Fibroblast of lung (primary cell): ENCODE measurements at places on chromosomes 1 and 21. TPM values are rescaled to one million over a fixed set of nuclear protein-coding genes. Genes with fewer than 3 reads are reported as not detected.

- no peak for DNase-seq
Observed at GRCh38 chr1:11355559-11356475, 82.8 kb downstream of the UBIAD1 start.

DNA sequence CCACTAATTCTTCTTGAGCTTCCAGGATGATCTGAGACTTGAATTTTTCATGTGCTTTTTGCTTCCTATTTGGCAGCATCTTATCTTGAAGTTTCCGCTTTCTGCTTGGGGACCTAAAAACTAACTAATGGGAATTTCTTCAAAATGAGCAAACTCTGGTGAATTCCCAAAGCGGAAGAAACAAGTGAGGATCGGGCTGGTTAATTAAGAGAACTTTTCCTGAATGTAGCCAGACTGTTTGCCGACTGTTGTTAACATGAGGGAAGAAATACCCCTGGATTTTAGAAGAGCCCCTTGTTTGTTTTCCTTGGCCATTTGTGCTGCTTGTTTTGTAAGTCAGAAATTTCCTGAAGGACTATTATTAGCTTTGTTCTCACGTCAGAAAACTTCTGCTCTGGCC lies 6.1 kb upstream of the SELE start:
- DNase-seq, result peak; percentile 1

DNA sequence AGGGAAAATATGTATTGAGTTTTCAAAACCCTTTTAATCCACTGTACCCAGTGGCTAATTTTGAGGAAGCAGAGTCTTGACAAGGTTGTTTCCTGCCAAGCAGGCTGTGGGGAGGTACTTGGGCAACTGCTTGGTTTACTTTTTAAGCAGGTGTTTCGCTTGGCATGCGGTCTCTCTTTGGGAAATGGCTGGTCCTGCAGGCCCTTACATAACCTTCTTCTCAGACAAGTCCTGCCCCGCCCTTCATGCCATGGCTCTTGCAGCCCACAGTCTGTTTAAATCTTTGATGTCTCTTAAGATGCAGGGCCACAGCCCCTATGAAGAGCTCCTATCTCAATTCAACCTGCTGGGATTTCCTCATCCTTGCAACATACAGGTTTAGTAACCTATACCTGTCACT lies 36.0 kb upstream of the ABCD3 start:
- no peak for DNase-seq

GRCh38 chr1:160681066-160681890 lies 30.3 kb downstream of the CD48 start:
- peak; percentile 6 for DNase-seq

DNA sequence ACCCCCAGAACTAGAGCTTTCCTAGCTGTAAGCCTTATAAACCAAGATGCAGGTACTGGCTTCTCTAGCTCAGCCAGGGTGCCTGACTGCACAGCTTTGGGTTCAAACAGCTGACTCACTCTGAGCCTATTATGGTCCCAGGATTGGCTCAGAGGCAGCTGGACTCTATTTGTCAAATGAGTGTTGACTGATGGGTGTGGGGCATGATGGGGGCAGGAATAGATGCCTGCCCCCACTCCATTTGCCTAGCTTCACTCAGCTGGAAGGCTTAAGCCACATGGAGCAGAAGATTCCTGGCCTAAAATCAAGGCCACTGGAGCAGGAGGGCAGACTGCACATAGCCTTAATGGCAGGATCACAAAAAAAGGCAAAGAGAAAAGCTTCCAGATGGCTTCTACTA lies 90.5 kb downstream of the PIK3R3 start:
- peak; percentile 42 for DNase-seq

- DNase-seq, result no peak
Observed at GRCh38 chr1:236167154-236167553, 24.8 kb downstream of the GPR137B start.

DNA sequence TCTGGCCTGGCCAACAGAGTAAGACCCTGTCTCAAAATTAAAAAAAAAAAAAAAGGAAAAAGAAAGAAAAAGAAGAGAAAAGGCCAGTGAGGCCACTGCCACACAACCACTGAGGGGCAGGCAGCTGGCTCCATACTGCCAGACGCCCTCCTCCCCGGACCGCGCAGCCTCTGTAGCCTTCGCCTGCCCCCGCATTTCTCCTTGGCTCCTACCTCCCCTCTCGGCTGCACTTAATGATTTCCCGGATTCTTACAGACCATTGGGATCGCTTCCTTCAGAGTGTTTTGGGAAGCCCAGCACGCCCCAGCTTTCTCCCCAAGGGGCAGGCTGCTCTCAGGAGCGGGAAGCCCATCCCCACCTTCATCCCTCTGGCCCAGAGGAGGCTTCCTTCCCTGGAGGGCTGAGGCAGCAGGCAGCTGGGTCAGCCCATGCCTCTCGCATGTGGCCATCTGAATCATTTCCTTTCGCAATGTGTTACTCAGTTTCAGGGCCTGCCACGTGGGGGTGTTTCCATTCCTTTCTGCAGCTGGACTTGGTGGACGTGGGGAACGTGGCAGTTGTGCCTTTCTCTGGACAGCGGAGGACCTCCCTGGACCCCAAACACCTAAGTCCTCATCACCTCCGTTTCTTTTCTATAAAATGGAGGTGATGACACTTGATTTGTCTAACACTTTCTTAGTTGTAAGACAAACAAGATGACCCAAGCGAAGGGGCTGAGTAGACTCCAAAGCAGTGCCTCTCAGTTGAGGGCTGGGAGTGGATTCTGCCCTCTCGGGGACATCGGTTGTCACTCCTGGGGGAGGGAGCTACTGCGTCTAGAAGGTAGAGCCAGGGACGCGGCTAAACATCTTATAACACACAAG lies 2.3 kb downstream of the SLC2A5 start:
- DNase-seq, result peak; percentile 92

DNA sequence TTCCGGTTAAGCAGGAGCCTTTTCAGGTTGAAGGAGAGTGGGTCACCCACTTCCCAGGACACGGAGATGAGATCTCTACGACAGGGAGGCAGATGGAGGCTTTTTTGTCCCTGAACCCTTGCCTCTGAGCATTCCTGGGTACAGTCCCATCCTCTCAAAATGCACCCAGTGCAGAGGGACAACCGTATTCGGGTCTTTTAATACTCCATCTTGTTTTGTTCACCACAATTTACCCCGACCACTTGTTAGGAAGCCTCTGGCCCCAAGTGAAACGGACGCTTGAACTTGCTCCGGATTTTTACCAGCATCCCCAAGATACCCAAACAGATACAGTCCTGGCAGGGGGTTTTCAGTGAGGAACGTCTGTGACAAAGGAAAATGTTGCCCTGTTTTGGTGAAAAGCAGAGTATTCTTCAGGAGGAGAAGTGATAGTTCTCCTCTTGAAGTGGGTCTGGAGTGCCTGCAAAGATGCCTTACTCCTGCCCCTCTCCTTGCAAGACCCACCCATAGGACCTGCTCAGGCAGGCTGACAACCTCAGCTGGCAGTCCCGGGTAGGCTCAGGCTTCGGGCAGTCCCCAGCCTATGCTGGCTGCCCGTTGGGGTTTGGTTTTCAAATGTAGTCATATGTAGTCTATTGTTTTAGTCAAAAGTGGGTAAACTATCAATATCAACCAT lies 669 bp upstream of the ARL8A start:
- DNase-seq, result no peak

GRCh38 chr1:93615582-93616150 lies 66.0 kb downstream of the BCAR3 start:
- DNase-seq, result peak; percentile 48

DNA sequence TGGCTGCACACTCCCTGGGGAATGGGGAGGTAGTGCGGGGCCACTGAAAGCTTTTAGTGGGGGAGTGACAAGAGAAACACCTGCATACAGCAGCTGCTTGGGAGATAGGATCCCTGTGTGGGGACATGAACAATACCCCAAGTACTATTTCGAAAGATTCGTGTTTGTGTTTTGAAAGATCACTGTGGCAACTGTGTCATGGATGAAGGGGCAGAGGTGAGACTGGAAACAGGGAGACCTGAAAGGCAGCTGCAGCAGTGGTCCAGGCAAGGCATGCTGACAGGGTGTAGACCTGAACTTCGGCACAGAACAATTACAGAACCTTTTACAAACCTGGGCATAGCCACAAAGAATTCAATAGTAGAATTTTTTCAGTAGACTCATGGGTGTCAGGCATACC lies 32.9 kb downstream of the TENT5C start:
- DNase-seq, result no peak

DNA sequence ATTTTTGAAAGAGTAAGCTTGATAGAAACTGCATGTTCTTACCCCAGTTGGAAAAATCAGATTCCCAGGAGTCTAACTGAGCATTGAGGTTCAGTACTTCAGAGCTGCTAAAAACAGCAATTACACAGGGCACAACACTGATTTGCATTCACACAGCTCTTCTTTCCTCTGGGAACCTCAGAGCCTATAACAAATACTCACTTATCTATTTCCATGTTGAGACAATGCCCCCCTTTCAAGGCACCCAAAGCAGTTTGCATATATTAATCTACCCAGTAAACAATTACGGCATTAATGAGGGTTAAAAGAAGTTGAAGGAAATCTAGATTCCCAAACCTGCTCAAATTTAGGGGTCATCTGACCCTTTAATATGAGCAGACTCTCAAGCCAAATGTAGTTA lies 126.9 kb upstream of the SLC35F3 start:
- no peak for DNase-seq

DNA sequence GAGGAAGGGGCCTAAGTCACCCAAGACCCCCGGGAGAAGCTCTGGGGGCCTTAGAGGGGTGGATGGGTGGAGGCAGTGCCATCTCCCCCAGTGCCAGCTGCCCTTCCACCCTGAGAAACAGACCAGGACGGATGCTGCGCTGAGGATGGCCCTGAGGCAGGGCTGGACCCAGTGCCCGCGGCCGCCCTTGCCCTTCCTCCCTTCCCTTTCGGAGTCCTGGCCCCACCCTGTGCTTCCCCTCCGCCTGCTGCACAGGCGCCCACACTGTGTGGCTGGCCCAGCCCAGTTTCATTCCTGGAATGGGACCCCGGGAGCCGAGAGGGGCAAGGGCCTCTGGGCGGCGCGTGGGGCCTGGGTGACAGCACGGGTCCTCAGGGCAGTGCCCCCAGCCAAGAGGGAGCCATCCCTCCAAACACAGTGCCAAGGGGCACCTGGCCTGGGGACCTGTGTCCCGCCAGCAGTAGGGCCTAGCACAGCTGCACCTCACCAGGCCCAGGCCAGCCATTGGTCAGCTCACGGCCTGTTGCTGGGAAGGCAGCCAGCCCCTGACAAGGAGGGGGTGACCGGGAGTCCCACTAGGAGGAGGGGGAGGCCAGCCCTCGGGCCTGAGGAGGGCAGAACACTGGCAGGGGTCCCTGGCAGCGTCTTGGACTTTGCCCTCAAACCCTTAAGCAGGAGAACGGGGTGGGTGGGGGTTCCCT lies 13.4 kb upstream of the SKI start:
- no peak for DNase-seq

DNA sequence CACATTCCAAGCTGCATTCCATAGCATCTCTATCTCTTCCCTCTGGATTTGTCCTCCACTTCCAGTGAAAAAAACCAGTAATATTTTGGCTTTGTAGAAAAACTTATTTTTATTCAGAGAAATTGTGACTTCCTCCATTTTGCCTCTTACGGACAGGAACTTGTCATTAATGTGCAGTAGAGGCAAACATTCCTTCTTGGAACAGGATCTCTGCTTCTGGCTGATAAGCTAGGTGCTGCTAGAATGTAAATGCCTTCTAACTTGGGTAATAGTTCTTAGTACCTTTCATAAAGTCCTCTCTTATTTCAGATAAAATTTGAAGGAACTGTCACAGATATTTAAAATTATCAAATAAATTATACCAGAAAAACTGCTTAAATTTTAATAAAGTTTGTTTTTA lies 707.8 kb downstream of the USP25 start:
- no peak for DNase-seq

DNA sequence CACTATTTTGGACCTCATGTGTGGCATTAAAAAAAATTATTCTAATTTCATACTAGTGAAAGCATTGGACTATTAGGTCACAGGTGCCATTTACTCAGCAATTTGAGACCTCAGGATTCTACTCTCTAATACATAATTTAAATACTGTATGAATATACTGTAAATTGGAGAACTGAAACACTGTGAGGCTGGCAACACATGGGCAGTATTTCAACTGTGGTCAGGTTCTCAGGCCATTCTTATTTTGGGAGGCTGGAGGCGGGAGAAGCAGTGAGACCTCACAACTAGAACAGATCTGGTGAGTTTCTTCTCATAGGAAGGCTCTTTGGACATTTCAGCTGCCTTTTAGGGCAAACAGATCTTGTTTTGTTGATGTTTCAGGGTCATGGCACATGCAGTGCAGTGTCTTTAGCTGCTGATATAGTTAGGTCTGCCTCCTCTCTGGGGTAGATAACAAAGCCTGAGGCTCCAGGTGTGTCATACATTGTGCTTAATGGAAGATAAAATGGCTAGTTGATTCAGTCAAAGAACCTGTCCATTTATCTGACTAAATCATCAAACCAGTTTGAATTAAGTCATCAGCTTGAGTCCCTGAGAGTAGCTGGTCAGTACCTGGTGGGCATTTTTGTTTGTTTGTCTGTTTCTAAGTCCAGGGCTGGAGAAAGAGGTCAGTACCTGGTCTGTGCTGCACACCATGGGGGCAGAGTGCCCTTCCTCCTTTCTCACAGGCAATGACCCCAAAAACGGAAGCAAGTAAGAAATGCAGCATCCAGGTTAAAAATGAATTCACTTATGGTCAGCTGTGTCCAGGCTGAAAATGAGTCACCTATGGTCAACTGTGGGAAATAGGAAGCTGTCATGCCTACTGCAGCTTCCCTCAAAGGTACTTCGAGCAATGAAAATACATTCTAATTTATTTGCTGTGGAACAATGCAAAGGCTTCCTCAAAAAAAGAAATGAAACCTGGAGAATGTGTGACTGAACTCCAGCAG lies 216.2 kb downstream of the SDCCAG8 start:
- DNase-seq, result no peak

DNA sequence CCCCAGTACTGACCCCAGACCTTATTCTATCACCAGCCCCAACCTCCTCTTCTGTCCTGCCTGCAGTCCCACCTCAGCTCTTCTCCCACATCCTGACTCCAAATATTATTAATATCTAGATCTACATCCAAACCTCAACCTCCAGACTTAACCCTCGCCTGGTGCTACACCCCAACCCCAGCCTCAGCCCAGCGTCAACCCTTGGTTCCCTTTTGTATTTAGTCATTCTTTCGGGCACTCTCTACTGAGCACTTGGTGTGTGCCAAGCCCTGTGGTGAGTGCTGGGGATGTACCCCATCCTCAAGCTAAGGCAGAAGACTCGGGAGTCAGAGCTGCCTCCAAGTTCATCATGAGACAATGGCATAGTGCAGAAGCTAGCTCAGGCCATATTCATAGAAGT lies 1.1 kb downstream of the SHISAL2A start:
- DNase-seq, result no peak

The GJB5 gene
- polyA plus RNA-seq, result not detected in 2 replicates

The CR1 gene
- polyA plus RNA-seq, result not detected in 2 replicates

The MIXL1 gene
- 0.07 and 0.08 TPM in 2 replicates for polyA plus RNA-seq

The DHX9 gene
- 133 and 194 TPM in 2 replicates for polyA plus RNA-seq

The PRDX6 gene
- polyA plus RNA-seq, result 307 and 384 TPM in 2 replicates

The ALX3 gene
- not detected in 2 replicates for polyA plus RNA-seq

The EPS15 gene
- 50.1 and 67.7 TPM in 2 replicates for polyA plus RNA-seq

The DISP1 gene
- polyA plus RNA-seq, result 5.1 and 8.7 TPM in 2 replicates

The CATSPER4 gene
- polyA plus RNA-seq, result not detected in 2 replicates
